ENCODE measurements at places on chromosomes 3 and 15. TPM values are rescaled to one million over a fixed set of nuclear protein-coding genes. Genes with fewer than 3 reads are reported as not detected.

WDR82 gene
- total RNA-seq, result 67.2 TPM

MASP1 gene
- total RNA-seq, result not detected

ARGFX gene
- not detected for total RNA-seq

DHX30 gene
- 148 TPM for total RNA-seq

DNA sequence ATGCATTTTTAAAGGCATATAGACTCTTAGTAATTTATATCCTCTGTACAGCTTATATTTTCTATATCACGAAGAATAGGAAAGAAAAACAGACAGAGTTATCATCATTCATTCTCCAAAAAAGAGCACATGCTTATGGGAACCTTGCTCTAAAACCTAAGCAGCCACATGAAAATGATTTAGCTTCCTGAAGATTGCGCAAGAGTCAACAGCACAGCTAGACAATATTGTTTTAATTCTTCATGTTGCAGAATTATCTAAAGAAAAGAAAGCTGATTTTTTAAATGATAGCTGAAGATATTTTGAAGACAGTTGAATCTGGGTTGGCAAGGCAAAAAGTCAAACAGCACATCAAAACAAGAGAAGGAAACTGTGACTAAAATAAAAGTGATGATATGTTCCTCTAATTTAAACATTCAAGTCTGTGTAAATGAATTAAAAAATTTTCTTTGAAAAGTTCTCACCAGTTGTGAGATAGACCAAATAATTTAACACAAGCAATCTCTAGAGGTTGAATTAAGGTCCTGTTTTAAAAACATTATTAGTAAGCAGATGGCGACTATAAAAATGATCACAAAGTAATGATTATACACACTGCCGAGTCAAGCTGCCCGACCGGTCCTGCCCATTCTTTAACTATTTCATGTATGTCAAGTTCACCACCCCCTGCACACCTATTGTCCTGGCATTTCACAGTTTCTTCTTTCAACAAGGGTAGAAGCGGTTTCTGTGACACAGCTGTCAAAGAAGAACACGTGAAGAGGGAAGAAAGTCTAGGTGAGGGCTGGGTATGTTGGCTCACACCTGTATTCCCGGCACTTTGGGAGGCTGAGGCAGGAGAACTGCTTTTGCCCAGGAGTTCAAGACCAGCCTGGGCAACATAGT lies 74.2 kb upstream of the BHLHE40 start:
- no peak for DNase-seq

DNA sequence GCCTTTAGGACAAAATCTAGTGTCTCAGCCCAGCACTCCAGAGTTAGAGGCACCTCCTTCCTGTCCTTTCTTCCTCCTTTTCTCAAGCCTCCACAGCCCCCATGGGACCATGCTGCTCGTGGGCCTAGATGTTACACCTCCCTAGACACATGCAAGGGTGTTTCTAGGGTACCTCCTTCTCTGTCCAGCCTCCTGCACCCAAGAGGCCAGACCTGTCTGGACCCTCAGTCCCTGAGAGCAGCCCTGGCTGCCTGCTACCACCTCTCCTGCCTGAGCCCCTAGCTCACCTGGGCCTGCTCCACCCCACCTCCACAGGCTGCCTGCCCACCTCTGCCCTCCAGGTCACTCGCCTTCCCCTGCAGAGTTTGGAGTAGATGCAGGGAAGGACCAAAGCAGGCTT lies 5.2 kb downstream of the LOXL1 start:
- no peak for DNase-seq

Data from HT1080 (cell line).